Stimulated activated CD8-positive, alpha-beta memory T cell treated with anti-CD3 and anti-CD28 coated beads, Interleukin-7, amount 100 ng/mL, for 1 hour (primary cell): ENCODE measurements at places on chromosomes 7 and 10.

- no peak for DNase-seq
These were observed 129.9 kb downstream of the CCNY start for GRCh38 chr10:35466170-35466569.

GRCh38 chr10:104142081-104142480 lies 20.1 kb downstream of the SFR1 start:
- DNase-seq: no peak

GRCh38 chr10:6769704-6770417 lies 189.8 kb upstream of the PRKCQ start:
- DNase-seq: no peak

GRCh38 chr10:1573334-1573969 lies 163.9 kb downstream of the ADARB2 start:
- no peak for DNase-seq

- no peak for DNase-seq
These were observed 2.4 kb downstream of the FAS start for GRCh38 chr10:88992921-88993524.

- no peak for DNase-seq
These were observed 6.9 kb downstream of the ITPRIP start for GRCh38 chr10:104331208-104331838.

GRCh38 chr10:15780353-15781135 lies 60.8 kb upstream of the ITGA8 start:
- no peak for DNase-seq

GRCh38 chr7:34057956-34058355 lies 152.6 kb downstream of the BMPER start:
- no peak for DNase-seq

GRCh38 chr10:76026905-76027304 lies 595.5 kb downstream of the LRMDA start:
- DNase-seq: no peak

- no peak for DNase-seq
These were observed 360.6 kb upstream of the ANKRD30A start for GRCh38 chr10:36764823-36765222.

DNA sequence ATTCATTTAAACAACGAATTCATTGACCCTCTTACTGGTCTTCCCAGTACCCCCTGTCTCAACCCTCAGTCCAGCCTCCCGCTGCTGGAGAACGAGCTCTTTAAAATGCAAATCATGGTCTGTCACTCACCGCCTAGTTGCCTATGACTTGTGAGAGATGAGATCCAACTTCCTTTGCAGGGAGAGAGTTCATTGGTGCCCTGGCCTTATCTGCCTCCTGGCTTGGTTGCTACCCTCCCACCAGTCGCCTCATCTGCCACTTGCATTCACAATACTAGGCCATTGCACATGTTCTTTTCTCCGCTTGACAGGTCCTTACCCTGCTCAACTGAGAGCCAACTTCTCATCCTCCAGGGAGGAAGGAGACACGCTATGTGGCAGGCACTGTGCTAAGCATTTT lies 54.0 kb upstream of the MXI1 start:
- no peak for DNase-seq

DNA sequence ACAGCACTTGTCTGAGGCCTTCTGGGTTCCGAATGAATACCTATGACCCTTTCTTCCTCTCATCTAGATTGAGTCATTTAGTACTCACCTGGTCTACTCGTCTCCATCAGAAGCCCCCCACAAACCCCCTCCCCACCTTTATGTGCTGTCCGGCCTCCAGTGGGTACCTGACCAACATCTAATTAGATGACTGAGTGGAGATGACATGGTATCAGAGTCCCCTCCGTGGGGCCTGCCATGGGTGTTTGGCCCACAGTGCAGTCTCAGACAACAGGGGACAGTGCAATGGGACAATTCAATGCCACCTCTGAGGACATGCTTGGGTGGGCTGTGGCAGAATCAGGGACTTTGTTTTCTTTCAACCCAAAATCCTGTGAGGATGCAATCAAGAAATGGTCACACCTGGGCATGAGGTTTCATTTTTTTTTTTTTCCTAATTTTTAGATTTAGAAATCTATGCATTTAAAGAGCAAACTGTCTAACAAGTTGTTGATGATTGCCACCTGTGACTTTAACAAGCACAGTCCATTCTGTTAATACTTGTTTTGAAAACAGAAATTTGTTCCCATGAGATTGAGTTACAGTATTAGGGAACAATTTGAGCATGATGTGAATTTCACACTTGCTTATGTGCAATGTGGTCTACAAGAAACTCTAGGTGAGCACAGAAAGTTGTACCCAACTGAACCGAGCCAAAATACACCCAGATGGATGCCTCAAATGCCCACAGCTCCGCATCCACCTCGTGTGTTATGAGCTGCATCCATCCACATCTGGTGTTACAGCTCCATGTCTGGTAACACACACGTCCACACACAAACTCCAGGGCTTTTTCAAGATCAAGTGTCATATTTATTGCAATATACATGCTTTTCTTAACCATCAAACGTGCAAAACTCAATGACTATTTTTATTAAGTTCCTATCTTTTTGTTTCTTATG lies 27.5 kb downstream of the GPRIN2 start:
- no peak for DNase-seq

DNA sequence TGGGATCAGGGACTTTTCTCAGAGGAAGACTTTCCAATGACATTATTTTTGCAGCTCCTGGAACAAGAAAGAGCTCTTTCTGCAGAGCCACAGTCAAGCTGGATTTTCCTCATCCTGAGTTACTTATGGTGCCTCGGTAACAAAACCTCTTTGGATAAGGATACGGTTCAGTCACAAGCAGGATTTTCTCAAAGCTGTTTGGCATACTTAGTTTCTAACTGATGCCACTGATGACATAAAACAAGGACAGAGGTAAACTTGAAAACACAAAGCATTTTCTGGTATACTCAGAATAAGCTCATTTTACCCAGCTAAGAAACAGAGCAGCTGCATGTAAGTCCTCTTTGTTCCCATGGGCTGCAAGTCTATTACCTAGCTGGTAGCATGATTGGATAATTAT lies 340.9 kb upstream of the MEOX2 start:
- DNase-seq: no peak

DNA sequence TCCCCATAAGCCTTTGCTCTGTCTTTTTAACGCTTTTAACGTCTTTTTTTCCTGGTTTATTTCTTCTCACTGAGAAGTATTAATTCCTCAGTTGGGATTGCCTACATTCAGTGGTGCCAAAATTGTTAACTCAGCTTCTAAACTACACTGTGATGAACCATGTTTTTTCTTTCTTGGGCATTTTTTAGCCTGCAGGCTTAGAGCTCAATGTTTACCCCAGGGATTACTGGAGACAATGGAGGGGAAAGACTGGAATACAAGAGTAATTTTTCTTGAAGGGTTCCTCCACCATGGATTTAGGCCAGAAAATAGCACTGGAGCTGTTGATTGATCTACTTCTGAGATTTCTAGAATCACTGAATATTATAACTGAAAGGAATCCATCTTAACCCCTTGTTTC lies 19.8 kb downstream of the STAMBPL1 start:
- no peak for DNase-seq

DNA sequence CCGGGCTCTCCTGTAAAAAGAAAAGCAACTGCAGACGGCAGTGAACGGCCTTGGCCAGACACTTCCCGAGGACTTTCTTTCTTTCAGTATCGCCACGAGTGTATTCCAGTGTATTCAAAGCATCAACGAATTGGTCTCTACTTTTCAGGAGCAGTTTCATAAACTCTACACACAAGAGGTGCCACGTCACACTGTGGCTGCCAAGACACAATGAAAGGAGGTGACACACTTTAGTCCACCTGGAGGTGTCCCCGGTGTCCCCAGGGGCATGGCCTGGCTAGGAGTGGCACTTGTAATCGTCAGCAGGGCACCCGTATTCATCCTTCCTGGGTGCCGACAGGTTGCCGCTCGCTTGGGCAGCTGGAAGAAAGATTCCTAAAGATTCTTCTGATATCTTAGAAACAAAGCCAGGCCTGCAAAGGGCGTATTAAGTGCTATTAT lies 5.0 kb downstream of the TNS3 start:
- no peak for DNase-seq

DNA sequence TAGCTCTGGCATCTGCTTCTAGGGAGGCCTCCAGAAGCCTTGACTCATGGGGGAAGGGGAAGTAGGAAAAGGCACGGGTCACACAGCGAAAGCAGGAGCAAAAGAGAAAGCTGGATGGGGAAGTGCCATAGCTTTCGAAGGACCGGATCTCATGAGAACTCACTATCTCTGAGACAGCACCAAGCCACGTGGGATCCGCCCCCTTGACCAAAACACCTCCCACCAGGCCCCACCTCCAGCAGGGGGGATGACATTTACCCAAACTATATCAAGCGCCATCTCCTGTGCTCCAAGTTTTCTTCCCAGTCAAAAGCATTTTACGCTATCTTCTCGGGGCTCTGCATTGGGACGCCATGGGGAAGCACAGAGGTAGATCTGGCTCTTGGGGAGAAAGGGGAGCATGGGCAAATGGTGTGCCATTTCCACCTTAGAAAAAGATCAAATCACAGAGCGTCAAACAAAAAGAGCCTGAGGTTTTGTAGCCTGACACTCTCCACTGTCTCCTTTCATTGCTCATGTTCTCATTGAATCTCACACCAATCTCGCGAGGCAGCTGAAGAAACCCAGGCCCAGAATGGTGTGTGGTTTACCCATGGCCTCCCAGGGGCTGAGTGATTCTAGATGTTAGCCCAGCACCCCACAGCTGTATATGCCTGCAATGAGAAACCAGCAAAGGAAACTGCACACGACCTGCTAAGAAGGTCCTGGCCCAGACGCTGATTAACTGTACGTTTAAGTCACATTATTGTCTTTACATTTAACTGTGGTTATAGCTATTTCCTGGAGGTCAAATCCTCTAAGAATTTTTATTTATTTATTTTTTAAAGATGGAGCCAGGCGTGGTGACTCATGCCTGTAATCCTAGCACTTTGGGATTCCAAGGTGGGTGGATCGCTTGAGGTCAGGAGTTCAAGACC lies 8.1 kb upstream of the OLAH start:
- DNase-seq: no peak

- DNase-seq: no peak
These were observed 634 bp upstream of the HDAC9 start for GRCh38 chr7:18494821-18495408.

- DNase-seq: no peak
These were observed 104.0 kb downstream of the SRI start for GRCh38 chr7:88115816-88116215.

DNA sequence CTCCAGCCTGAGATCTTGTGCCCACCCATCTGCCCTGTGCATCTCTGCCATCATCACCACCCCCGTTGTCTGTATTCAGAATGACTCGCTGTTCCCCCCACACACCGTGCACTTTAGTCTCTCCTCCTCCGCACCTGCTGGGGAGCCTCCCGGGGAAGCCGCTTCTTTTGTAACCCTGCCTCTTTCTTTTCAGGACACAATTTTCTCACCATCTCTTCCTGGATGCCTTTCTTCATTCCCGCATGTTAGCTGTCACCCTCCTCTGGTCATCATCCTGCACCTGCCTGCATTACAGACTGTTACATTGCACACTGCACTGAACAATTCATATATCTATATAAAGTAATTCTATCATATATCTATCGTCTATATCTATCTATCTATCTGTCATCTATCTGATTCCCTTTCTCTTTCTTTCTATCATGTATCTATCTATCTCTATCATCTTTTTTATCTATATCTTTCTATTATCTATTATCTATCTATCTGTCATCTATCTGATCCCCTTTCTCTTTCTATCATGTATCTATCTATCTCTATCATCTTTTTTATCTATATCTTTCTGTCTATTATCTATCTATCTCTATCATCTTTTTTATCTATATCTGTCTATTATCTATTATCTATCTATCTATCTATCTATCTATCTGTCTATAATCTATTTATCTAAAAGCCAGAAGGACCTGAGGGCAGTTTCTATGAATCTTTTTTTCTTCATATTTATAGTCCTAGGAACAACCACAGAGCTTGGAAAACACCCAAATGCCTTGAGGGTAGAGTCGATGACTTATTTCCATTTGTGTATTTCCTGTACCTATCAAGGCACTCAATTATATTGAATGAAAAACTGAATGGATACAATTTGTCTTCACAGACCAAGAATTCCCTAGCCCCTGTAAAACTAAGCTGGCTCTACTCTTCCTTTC lies 642.5 kb downstream of the ACTR3B start:
- DNase-seq: no peak

GRCh38 chr7:139758388-139758787 lies 19.4 kb downstream of the HIPK2 start:
- no peak for DNase-seq

DNA sequence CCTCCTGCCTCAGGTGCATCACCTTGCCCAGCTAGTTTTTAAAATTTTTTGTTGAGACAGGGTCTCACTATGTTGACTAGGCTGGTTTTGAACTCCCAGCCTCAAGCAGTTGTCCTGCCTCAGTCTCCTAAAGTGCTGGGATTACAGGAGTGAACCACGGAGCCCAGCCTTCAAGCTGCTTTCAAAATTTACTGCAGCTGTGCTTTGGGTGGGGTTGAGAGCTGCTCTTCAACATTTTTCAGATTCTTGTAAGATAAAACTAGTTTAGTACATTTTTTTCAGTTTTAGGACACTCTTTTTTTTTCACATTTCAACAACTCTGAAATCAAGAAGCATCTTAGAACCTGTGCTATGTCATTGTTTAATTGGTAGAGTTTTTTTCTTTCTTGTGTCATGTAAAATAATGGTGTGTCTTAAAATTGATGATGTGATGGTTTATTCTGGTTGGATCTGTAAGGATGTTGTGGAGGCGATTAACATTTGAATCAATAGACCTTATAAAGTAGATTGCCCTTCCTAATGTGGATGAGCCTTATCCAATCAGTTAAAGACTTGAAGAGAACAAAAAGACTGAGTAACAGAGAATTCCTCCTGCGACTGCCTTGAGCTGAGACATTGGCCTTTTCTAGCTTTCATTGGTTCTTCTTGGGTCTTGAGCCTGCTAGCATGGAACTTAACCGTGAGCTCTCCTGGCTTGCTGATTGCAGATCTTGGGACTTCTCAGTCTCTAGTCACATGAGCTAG lies 13.5 kb downstream of the PLEKHA8 start:
- no peak for DNase-seq

DNA sequence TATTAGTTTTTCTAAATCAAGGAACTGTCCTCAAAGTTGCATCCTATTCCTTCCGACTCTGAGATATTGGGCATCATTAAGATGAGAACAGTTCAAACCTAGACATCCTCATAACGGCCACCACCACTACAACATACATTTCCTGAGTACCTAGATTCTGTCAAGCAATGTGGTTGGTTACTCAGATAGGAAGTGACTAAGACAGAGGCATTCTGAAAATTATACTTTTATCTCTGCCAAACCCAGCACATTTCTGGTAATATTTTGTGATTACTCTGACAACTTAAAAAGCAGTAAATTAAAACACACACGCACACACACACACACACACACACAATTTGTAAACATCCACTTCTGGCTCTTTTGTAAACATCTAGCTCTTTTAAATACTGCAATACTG lies 291.2 kb upstream of the MEOX2 start:
- DNase-seq: no peak

DNA sequence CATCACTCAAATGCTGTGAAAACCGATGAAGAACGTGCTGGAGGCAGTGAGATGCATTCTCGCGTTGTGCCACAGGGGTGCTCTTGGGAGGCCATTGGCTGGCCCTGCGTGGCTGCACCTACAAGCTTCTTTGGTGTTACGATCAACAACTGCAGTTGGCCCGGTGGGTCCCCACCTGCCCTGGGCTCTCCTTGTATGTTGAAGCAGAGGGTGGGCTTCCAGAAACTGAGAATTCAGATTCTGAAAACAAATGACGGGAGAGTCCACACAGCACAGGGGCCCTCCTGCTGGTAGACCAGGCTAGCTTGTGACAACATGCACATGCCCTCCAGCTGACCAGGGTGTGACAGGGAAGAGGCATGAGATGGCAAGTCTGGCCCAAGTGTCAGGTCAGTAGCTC lies 23.7 kb upstream of the DDC start:
- DNase-seq: no peak
